ENCODE measurements at places on chromosomes 4 and X.

- DNase-seq: no peak
These were observed 133.8 kb upstream of the TACR3 start for GRCh38 chr4:103853627-103854026.

- DNase-seq: peak; percentile 67
These were observed 55.0 kb downstream of the FAM53A start for GRCh38 chr4:1628892-1629698.

GRCh38 chr4:101417046-101417445, 69.7 kb upstream of the PPP3CA start:
- no peak for DNase-seq

DNA sequence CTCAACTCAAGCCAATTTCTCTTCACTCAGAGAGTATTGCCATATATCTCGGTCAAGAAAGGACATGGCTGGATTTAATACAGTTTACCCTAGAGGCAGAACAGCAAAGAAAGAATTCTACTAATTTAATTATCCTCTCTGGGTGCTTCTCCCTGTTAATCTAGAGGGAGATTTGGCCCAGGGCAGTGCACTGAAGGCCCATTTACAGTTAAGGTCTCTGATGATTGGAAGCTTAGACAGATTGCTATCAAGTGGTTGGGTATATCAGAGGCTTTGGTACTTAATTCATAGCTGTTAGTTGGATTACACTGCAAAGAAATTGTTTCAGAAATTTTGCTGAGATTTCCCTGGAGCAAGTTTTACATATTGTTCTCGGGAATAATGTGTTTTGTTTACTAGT, 4.6 kb upstream of the CNKSR2 start:
- no peak for DNase-seq

DNA sequence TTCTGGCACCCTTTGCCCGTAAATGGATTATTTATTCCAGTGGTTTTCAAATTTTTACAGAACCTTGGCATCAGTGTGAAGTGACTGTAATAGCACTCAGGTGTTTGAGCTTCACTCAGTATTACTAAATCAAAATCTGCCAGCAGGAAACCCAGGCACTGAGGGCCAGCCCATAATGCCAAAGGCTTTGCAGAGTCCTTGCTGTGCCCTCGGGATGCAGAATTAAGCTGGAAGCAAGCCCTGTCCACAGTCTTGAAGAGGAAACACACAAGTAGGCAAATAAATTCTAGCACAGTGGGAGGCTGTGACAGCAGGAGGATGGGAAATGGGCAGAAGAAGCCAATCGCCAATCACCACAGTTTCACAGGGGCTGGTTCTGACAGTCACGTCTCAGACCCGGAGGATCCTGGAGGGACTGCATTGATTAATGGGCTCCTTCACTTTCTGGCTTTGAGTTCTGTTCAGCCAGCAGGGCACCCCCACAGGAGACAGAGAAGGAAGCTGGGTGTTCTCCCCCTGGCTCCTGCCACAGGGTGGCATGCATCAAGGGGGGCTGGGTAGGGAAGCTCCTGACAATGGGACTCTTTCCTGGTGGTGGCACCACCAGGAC, 138.8 kb downstream of the MTNR1A start:
- no peak for DNase-seq

DNA sequence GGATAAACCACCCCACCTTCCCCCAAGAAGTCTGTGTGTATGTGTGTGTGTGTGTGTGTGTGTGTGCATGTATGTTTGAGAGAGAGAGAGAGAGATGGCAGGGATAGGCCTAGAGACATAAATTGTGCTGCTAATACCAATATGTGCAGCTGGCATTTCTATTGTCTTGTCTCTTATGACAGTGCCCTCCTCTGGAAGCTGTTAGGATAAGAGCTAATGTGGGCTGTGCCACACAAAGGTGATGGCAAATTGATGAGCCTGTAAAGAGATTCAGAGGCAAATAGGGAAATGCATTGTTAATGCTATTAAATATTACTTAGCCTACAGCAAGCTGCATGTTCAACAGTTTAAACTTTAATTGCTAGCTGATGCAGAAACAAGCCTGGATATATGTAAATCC, 332.0 kb downstream of the NKX6-1 start:
- no peak for DNase-seq

DNA sequence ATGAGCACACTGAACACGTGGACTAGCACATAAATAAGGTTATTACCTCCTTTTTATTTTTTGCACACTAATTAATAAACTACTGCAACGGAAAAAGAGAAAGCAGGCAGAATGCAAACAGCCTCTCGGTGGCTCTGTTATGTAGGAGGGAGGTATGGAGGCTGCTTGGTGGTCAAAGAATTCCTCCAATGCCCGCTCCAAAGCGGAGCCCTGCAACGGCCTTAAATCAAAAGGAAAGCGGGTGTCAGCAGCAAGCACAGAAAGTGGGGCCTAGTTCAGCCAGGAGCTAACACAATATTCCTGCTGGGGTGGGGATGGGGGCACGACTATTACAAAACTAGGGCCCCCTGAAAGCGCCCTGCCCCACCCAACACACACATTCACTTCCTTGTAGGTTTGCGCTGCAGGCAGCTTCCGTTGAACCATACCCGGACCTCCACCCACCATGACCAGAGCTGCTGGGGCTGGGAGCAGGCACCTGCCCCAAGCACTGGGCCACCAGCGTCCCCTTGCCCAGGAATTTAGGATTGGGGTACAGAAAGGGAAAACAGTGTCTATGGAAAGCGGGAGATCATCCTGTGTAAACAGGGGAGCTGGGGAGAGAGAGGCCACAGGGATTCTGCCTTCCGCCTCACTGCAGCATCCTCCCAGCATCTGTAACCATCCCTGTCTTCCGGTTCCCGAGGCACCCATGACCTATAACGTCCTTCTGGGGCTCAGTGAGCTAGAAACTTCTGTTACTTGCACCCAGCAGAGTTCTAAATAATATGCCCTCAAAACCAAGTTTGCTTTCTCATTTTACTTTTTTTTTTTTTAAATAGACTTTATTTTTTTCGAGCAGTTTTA, 57.1 kb upstream of the DDX3X start:
- no peak for DNase-seq

- DNase-seq: no peak
These were observed 260.2 kb upstream of the CPEB2 start for GRCh38 chr4:14742054-14742453.

GRCh38 chr4:120921456-120922380, 808 bp downstream of the PRDM5 start:
- DNase-seq: peak; percentile 48

GRCh38 chrX:9320940-9321339, 143.9 kb upstream of the TBL1X start:
- DNase-seq: no peak

DNA sequence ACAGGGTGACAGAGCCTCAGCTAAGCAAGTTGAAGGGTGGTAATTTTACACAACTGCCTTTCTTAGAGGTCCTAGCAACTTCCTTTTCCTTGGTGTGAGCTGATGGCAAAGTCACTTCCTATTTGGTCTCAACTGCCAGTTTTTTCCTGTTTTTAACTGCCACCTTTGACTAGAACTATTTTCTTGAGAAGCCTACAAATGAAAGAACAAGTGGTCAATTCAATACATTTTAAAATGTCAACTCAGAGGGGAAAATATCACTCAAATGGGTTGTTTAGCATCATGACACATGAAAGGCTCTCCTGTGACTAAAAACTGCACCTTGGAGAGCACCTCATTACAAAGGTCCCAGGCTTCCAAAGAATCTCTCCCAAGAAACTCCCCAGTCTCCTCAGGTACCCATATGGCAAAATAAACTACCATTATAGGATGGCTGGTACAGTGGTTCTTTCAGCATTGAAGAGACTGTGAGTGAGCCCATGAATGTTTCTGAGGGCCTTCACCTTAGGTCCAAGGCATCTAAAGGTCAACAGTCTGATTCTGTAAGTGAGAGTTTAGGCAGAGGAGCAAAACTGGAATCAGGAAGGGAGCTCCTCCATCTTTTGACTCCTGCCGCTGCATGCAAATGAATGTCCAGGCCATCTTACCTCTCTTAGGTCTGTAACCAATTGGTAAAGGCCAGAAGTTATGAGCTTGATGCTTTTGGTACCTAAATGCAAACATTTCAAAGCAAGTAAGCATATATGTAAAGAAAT, 5.5 kb upstream of the STK26 start:
- DNase-seq: no peak

- DNase-seq: no peak
These were observed 24.8 kb downstream of the IL13RA1 start for GRCh38 chrX:118751950-118752783.

DNA sequence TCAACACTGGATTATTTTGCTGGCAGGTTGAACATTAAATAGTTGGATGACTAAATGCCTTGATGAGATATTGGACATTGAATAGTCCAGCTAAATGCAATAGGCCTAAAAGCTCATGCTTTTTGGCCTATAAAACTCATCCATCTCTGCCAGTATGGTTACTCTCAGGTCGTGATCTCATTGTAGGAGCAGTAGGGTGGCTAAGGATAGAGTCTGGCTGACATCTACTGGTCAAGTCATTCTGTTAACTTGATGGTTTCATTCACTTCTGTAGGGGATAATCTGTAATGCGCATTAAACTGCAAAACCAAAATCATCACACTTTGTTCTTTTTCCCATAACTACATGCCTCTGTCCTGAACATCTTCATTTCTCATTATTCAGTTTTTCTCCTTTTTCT, 227.0 kb downstream of the DKK2 start:
- no peak for DNase-seq

DNA sequence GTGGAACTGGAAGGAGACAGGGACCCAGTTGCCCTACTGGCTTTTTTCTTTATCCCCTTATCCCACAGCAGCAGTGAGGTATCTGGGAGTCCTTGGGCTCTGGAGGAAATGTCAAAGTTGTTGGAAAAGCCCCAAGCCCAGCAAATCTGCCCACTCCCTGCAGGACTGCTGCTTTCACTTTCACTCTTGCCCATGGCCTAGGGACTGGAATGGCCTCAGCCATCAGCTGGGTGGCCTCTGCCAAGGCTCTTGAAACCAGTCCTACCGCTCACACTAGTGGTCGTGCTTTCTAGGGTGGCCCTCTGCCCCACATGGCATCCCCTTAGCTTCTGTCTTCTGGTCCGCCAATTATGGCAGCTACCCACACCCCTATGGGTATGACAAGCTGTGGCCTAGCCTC, 9.7 kb upstream of the RHOXF1 start:
- no peak for DNase-seq

DNA sequence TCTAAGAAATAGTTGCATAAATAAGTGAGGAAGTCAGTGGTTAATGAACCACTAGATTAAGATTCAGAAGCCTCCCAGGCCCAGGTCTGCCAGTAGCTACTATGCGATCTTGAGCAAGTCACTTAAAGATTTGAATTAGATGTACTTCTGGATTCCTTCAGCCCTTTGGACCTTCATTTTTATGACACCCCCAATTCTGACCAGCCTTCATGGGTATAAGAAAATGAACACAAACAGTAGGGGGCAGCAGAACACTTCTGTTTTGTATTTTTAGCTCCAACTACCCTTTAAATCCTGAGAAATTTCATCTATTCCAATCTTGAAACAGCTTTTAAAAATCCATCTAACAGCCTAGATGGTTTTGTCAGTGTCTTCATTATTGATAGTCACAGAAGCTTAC, 19.0 kb downstream of the TMEM47 start:
- DNase-seq: no peak

DNA sequence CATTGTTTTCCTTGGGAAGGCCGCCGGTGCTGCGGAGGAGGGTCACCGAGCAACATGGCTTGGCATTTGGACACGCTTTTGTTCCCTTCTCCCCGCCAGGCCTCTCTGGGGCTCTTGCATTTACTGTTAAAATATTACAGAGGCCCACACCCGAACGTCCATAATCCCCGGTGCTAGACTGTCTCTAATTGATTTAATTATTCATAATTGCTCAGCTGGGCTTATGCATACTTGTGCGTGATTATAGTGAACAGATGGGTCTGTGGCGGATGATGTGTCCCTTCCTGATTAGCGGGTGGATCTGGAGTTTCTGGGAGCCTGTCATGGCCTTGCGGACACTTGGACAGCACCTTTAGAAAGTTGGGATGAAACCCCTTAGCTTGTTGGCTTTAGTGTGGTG, 100.2 kb upstream of the MSX1 start:
- no peak for DNase-seq

GRCh38 chr4:118410138-118410537, 57.3 kb upstream of the PRSS12 start:
- DNase-seq: no peak

- no peak for DNase-seq
These were observed 1673.6 kb downstream of the PCDH7 start for GRCh38 chr4:32393806-32394205.

- DNase-seq: no peak
These were observed 45.3 kb downstream of the TENM3 start for GRCh38 chr4:182288534-182288933.

GRCh38 chr4:823761-824460, 2.0 kb downstream of the CPLX1 start:
- no peak for DNase-seq

- no peak for DNase-seq
These were observed 9.0 kb downstream of the USO1 start for GRCh38 chr4:75733369-75733768.

GRCh38 chr4:576245-576821, at the start of gene TMEM271:
Gene TMEM271 (minus strand): TSS chr4:576295. CDS start chr4:576062, 233 bp downstream.
- no peak for DNase-seq

DNA sequence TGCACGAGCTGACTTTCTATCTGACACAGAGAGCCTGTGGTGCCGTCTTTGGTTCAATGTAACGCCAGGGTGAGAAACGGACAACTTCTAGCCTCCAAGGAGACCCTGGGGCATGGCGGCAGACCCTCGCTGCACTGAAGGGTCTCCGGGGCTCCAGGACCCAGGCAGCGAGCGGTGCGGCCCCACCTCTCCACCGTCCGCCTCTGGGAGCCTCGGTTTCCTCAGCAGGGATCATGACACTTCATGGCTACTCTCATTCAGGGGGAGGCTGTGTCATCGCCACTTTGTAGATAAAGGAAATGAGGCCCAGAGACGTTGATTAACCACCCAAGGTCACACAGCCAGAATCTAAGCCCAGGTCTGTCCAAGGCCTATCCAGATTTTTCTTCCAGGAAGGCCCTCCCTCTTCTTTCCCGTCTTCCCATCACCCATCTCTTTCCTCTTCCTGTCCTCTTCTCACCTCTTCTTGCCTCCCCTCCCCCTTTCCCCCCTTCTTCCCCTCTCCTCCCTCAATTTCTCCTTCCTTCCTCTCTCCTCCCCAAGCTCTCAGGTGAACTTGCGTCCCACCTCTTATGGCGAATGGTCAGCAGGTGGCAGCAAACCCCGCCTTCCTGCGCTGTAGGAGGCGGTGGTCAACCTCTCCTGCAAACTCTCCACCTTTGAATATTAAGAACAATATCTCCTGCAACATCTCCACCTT, 69.3 kb upstream of the HMX1 start:
- no peak for DNase-seq

- DNase-seq: no peak
These were observed 114.0 kb downstream of the EFNB1 start for GRCh38 chrX:68942840-68943239.

- no peak for DNase-seq
These were observed 3.1 kb downstream of the MAMLD1 start for GRCh38 chrX:150365990-150366911.

DNA sequence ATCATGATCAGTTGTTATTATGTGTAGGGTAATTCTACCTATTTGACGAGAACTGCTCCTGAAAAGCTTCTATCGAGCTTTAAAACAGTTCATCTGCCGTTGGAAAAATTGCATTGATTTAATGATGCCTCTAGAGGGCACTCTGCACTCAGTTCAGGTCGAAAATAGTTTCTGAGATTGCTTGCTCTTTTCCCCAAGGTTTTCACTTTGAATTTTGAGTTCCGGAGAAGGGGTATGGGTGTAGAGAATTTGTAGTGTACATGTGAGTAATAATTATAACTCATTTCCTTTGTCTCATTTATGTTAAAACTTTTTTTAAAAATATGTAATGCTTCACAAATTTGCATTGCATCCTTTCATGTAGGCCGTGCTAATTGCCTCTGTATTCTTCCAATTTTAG, 28.4 kb upstream of the TNIP3 start:
- DNase-seq: no peak

GRCh38 chr4:15003891-15004738, 1.8 kb downstream of the CPEB2 start:
- DNase-seq: peak; percentile 38

Data from activated CD4-positive, alpha-beta T cell treated with anti-CD3 and anti-CD28 coated beads for 4 hours (primary cell).